ENCODE measurements at places on chromosomes 13 and 19. TPM values are rescaled to one million over a fixed set of nuclear protein-coding genes. Genes with fewer than 3 reads are reported as not detected.

GRCh38 chr19:17103177-17103576 lies 27.6 kb downstream of the MYO9B start:
- no peak for DNase-seq

GRCh38 chr19:47363758-47364531 lies 14.8 kb downstream of the DHX34 start:
- DNase-seq: no peak

The GTF2F2 gene
- total RNA-seq: 14.1 TPM

DNA sequence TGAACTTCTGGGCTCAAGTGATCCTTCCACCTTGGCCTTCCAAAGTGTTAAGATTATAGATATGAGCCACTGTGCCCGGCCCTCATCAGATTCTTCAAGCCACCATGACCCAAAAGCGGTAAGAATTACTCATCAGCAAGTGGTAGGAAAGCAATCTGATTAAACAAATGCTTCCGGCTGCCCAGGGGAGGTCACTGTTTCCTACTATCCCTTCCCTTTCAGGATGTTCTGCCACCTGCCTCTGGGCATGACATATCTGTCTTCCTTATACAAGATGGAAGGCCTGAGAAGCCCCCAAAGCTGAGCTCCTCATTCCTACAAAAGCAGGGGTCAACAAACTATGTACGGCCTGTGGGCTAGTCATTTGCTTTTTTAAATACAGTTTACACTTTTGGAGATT lies 7.0 kb downstream of the ABHD8 start:
- no peak for DNase-seq

DNA sequence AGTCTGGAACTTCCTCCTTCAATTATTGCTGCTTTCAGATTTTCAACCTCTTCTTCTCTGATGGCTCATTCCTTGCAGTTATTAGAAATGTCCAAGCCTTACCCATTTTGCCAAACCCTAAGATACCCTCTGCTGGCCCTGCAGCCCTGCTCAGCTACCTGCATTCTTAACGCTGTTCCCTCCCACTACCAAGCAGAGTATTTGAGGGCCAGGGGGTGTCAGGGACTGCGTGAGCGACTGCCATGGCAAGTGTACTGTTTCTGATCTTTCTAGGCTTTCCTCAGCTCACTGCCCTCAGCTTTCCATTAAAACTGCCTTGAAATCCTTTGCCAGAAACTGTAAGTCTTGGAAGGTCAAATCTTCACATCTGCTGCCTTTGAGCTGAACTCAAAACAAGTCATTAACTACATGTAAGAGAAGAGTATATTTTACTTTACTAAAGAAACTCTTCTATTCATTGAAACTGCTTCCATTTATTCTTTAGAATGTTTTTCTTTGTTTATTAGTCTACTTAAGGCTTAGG lies 41.0 kb downstream of the HS6ST3 start:
- DNase-seq: no peak

DNA sequence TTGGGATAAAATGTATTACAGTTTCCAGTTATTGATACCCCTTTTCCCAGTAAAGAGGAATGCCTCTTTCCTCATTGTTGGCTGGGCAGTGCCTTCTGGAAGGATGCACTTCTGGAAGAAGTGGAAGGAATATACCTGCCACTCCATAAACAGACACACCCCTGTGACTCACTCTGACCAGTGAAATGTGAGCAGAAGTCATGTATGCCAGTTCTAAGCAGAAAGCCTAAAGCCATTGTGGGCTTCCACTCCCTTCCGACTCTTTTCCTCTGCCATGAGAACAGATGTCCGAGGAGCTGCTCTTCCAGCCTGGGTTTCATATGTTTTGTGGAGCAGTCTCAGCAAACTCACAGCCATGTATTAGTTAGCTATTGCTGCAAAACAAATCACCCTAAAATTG lies 166.1 kb upstream of the SERP2 start:
- no peak for DNase-seq

The GPC6 gene
- 24.0 TPM for total RNA-seq

- no peak for DNase-seq
Measured at GRCh38 chr13:69704311-69704710, 403.3 kb upstream of the ATXN8OS start.

GRCh38 chr19:46111376-46111775 lies 13.1 kb downstream of the IGFL3 start:
- no peak for DNase-seq

DNA sequence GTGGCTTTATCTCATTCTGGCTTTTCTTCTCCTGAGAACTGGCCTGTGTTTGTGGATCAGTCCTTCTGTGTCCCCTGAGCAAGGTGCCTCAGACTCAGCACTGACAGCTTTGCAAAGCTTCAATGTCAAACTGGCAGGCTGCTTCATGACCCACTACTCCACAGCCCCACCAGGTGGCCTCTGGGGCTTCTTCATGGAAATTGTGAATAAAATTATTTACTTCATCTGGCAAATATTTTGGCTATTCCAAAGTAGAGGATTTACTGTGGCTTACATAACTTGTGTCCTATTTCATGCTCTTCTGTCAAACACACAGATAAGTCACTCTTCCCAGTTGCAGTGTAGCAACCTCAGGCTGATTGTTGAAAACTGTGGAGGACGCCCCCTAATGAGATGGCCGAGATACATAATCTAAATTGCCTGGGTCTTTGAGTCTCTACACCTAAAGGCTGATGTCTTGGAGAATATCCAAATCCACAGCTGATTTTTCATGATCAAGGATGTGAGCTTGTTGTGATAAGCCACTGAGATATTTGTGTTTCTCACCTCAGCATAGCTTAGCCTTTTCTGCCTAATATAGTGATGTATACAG lies 721.9 kb upstream of the SLC10A2 start:
- DNase-seq: no peak

The CYP4F22 gene
- total RNA-seq: 0.17 TPM

GRCh38 chr19:37593996-37594303 lies 642 bp downstream of the ZNF571 start:
- DNase-seq: no peak

The FBXO17 gene
- total RNA-seq: 19.1 TPM

DNA sequence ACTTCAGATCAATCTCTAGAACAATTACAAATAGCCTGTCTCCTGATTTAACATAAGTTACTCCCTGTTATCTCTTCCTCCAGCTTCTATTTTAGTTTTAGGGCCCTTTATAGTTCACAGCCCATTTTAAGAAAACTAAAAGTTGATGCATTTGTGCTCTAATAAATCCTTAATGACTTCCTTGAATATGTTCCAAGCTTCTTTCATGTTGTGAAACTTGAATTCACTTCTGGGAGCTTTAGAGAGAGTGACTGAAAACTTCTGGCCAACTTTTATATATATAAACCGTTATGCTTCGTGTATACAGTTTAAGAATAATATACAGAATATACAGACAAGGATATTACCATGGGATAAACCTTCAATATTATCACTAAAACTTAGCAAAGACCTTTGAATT lies 366.8 kb downstream of the TBC1D4 start:
- no peak for DNase-seq

Measured in mucosa of gallbladder (tissue), 1 donor.